ENCODE measurements at places on chromosomes 1 and 21.
A peak's percentile ranks its signal among the peaks of the same experiment; 100 is the strongest.

DNA sequence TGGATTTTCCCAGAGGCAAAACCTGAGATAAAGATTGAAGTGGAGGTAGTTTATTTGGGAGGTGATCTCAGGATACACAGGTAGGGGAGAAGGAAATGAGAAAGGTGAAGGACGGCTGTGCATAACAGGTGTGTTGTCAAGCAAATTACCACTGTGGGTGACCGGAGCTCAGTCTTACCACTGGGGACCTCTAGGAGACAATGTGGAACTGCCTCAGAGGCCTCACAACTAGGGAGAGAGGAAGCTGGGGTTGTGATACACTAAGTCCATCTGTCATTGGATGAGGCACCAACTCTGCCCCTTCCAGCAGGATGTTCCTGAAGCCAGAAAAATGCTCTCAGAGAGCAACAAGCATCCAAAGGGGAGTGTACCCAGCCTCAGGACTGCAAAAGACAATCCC is 32.6 kb downstream of the GRIK3 start:
- DNase-seq, result no peak

- no peak for DNase-seq
Measured at GRCh38 chr1:54053745-54054437, 483 bp downstream of the TCEANC2 start.

DNA sequence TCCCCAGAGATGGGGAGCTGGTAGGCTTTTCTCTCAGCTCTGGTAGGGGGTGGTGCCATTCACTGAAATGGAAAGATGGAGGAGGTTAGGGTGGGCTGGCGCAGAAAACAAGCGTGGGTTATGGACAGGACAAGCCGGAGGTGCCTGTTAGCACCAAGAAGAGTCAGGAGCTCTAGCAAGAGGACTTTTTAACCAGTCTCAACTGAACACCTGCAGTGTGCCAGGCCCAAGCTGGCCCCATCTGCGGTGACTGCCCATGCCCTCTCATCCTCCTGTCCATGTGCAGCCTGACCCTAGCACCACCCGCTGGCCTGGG is 254.4 kb downstream of the RHOU start:
- no peak for DNase-seq

- DNase-seq, result no peak
Measured at GRCh38 chr1:47388030-47388890, 27.8 kb upstream of the FOXE3 start.

- DNase-seq, result no peak
Measured at GRCh38 chr1:226479474-226479873, 69.1 kb upstream of the STUM start.

DNA sequence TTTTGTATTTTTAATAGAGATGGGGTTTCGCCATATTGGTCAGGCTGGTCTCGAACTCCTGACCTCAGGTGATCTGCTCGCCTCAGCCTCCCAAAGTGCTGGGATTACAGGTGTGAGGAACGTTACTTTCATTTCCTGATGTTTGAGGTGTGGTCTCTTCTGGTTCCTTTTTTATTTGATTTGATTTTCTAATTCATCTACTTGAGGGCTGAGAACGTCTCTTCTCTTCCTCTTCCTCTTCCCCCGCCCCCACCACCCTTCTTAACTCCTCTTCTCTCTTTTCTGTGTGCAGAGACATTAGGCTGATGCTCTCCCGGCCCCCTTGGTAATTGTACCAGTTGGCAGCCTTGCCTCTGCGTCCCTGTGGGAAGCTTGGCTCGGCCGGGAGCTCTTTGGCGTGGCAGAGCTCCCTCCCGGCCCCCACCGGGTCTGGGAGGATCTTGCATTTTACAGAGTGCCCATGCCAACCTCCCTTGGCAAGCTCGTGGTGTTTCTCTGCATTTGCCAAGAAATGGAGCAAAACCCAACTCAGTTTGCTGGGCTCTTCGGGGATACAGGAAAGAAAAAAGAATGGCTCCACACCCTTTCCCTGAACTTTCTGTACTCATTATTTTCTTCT is 19.9 kb downstream of the CRYAA start:
- no peak for DNase-seq

DNA sequence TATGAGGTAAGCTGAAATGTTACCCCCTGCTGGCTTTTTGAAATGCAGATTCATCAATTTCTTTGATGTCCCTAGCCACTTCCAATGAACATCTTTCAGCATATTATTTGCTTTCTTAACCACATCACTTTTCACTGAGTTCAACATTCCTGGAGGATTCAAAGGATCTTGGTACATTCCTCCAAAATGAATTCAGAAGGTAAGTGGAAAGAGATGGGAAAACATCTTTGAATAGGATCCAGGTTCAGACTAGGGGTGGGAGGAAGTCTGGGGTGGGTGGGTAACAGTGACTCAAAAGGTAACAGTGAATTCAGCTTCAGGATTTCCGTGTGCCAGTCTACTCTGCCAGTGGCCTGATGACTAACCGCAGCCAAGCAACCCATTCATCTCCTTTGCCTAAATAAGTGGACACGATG is 180.7 kb downstream of the ZC3H11B start:
- DNase-seq, result no peak

- no peak for DNase-seq
Measured at GRCh38 chr1:85387781-85388180, 77.2 kb downstream of the DDAH1 start.

- no peak for DNase-seq
Measured at GRCh38 chr1:43304771-43305300, 4.1 kb downstream of the TIE1 start.

GRCh38 chr1:54356680-54357147 is 49.5 kb downstream of the SSBP3 start:
- DNase-seq, result peak; percentile 22

DNA sequence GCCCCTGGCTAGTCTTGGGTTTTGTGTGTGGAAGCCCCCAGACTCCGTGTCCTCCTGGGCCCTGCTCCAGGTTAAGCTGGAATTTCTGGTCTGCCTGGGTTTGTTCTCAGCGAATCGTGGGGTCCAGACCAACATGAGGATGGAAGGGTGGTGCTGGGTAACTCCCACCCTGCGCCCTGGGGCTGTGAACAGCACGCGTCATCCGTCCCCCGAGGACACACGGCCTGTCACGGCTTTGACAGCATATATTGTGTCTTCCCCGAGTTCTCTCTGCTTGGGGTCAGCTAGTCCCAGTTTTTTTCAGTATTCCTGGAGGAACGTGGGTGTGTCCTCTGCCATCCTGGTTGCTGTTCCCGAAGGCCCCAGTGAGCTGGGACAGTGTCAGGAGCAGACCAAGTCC is 11.8 kb downstream of the GPR137B start:
- no peak for DNase-seq

- DNase-seq, result no peak
Measured at GRCh38 chr1:186026946-186027345, 292.8 kb downstream of the HMCN1 start.

DNA sequence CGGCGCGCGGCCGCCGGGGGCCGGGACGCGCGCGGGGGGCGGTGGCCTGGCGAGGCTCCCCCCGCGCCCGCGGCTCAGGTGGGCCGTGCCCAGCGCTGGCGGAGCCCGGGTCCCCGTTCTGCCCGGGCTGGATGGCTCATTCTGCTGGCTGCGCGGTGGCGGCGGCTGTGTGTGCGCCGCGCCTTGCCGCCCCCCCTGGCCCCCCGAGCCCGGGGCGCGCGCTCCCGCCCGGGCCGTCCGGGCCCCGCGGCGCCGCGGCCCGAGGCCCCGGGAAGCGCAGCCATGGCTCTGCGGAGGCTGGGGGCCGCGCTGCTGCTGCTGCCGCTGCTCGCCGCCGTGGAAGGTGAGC is at the start of gene EPHB2:
TSS of gene EPHB2 (plus strand) at position 139 of the 349 bp plus-strand sequence. CDS start at position 283, 144 bp downstream.
- DNase-seq, result peak; percentile 25

DNA sequence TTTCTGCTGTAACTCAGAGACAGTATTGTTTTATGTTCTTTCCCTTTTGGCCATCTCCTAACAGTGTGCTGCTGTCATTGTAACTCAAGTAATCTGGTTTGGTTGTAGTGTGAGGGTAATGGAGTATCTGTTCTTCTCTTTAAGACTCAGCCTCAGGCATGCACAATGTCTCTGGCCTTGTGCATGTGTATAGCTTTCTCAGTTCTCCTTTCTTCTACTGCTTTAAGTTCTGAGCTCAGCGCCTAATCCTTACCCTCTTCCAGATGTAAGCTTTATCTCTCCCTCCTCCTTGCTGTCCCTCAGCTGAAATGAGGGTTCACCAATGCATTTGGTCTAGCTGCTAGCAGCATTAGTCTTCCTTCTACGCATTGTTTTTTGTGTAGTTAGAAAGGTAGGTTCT is 1420.4 kb upstream of the PRMT6 start:
- DNase-seq, result no peak

DNA sequence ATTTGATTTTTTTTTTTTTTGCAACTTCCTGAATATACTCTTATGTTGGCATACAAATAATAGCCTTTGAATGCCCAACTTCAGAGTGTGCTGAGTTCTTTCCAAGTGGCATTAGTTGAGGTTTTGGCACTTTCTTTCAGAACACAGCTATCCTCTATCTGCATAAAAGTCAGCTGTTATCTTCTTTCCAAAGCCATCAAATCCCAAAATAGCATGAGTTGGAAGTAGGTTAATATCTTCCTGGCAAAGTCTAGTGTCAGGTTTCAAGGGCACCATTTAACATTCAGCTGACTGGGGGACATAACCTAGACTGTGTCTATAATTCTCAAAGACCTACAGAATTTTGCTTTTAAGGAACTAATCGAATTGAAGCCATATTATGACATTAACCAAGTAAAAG is 223.9 kb downstream of the PLPP3 start:
- no peak for DNase-seq

Data from stimulated activated CD4-positive, alpha-beta T cell treated with anti-CD3 and anti-CD28 coated beads, Interleukin-12 subunit alpha, Interleukin-12 subunit beta, amount 100 ng/mL, for 4 hours (primary cell).